ENCODE measurements at places on chromosomes 2 and 18.

DNA sequence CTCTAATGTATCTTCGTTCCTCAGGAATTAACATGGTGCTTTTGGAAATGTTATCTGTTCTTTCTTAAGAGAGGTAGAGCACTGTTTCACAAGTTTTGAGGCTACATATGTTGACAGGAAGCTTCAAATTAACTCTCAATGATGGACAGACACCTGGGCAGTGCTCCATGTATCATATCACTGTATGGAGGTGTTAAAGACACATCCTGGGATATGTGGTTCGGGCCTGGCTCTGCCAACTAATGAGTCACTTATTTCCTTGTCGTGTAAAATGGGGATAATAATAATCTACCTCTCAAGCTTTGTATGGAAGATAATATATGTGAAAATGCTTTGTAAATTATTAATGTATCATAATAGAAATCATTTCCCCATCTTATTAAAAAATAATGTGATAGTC is 90.2 kb downstream of the PARD3B start:
- DNase-seq, result no peak

GRCh38 chr2:120578576-120579352 is 156.9 kb upstream of the GLI2 start:
- no peak for DNase-seq

DNA sequence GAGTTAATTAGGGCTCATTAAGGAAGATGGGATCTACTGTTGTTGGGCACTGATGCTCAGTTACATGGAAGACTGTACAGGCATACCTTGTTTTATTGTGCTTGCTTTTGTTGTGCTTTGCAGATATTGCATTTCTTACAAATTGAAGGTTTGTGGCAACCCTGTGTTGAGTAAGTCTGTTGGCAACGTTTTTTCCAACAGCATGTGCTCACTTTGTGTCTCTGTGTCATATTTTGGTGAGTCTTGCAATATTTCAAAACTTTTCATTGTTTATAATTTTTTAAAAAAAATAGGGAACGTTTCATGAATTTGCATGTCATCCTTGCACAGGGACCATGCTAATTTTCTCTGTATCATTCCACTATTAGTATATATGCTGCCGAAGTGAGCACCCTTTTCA is 15.6 kb downstream of the PHLPP1 start:
- DNase-seq, result no peak

DNA sequence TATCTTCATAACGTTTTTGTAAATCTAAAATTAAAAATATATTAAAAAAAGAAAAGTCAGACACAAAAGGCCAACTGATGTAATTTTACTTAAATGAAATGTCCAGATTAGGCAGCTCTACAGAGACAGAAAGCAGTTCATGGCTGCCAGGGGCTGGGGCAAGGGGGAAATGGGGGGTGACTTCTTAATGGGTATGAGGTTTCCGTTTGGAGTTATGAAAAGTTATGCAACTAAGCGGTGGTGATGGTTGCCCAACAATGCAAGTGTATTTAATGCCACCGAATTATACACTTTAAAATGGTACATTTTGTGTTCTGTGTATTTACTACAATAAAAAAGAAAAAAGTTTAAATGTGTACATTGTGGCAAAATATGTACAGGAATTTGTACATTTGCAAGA is 70.2 kb upstream of the TEX51 start:
- no peak for DNase-seq

- no peak for DNase-seq
These were observed 41.6 kb downstream of the KCNE4 start for GRCh38 chr2:223093436-223094241.

DNA sequence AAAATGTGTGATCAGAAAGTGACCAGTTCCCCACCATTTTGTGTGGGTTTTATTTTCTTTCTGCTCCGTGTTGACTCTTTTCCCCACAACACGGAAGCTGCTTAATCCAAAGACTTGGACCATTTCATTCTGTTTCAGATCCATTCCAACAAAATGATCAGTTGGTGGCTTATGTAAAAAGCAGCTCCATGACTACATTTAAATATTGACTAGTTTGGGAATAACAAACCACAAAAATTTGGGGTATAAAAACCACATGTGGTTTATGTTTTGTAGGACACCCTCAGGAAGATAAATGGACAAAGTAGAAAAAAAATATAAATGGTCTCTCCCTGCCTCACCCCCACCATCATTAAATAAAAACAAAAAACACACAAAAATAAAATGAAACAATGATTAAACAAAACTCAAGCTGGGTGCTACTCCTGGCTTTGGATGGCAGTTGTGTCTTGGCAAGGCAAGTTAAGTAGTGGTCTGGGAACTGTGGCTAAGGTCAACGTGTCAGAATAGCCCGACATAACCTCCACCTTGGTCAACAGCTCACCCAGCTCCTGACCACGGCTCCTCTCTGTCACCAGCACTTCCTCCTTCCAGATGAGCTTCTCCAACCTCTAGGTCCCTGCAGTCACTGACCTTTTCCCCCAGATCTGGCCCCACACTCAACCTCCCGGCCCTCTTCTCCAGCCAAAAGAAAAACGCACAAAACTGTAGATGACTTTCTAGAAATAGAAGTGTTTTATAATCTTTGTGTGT is 12.8 kb upstream of the WIPF1 start:
- DNase-seq, result no peak

- DNase-seq, result peak; percentile 68
These were observed at the start of gene ZNF892 for GRCh38 chr2:95207111-95207961. ZNF892 (plus strand) TSS chr2:95207521; CDS start chr2:95207816, 295 bp downstream.

DNA sequence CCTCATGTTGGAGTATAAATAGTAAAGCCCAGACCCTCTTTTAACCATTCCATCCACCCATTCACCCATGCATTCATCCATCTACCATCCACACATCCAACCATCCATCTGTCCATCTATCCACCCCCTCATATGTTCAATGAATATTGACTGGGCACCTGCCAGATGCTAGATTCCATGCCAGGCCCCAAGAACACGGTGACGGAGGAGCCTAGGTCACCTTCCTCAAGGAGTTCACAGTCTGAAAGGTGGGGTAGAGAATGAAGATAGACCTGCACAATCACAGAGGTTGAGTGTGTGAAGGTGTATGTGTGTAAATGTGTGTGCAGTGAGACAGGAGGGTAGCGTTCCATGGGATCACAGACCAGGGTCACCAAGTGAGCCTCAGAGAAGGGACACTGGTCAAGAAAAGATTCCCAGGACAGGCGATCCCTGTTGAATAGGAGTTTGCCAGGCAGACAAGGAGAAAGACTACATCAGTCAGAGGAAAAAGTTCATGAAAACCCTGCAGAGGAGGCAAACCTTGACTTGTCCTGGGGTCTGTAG is 287.2 kb downstream of the CYP26B1 start:
- DNase-seq, result no peak
